ENCODE measurements at places on chromosomes 4 and X.
A peak's percentile ranks its signal among the peaks of the same experiment; 100 is the strongest.

- DNase-seq: no peak
Measured at GRCh38 chr4:41537292-41537890, 566 bp upstream of the LIMCH1 start.

DNA sequence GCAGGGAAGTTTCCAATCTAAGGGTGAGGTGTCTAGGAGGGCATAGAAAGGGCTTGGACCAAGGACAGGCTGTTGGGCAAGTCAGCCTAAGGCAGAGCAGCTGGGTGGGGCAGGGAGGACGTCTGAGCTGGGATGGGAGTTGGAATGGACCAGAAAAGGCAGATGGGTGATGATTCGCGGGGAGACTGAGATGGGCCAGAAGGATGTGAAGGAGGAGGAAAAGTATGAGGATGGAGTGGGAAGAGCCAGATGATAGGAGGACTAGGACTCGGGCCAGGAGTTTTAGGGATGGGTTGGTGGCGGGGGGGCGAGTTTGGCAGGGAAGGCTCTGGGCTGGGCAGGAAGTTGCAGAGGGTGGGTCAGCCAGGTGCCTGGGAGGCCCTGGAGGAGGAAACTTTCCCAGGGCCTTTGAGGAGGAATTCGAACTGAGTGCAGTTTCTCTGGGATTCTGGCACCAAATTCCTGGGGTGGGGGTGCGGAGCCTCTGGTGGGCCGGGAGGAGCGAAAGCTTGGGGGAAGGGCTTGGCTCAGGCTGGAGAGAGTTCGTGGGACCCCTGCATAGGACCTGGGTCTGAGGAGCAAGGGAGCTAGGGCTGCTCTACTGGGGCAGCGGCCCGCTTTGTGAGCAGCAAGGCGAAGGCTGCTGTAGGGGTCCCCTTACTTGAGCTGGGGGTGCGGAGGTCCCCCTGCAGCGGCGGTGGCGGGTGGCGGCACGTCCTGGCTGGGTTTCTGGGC lies 8.7 kb upstream of the TIMP1 start:
- peak; percentile 27 for DNase-seq

DNA sequence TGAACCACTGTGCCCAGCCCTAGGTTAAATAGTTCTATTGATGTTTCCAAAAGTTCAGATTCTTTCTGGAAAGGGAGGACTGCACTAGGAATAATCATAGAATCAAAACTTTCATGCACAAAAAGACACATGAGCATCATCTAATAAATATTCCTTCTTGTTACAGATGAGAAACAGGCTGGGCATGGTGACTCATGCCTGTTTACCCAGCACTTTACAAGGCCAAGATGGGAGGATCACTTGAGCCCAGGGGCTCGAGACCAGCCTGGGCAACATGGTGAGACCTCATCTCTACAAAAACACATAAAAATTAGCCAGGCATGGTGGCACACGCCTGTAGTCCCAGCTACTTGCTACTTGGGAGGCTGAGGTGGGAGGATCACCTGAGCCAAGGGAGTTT lies 27.7 kb downstream of the LARP7 start:
- DNase-seq: no peak

DNA sequence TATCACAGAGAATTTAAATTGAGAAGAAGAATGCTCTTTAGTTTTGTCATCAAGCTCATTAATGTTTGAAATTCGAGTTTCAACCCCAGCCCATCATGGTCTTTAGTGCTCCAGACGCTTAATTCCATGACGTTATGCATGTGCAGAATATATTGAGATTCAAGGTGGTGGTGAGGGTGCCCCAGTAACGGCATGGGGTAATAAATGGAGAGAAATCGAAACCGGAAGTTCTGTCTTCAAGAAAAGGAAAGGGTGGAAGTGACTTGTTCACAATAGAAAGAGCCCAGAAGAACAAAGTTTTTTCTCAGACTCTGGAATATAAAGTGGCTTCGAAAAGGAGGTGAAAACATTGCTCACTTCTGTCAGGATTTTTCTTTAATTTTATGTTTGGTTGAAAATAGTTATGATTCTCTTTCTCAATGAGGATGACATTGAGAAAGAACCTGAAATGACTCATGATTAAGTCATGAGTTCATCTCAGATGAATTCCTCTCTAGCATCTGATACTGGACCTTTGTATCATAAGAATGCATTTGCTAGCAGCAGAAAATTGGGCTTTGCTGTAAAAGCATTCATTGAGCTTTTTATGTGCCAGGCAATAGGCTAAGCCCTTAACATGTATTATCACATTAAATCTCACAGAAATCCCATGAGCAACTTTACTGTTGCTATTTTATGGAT lies 779 bp upstream of the DDX60L start:
- DNase-seq: peak; percentile 84

- no peak for DNase-seq
Measured at GRCh38 chr4:183821076-183821853, 83.8 kb upstream of the STOX2 start.

GRCh38 chr4:172683021-172683420 lies 485.6 kb upstream of the GALNT7 start:
- no peak for DNase-seq

DNA sequence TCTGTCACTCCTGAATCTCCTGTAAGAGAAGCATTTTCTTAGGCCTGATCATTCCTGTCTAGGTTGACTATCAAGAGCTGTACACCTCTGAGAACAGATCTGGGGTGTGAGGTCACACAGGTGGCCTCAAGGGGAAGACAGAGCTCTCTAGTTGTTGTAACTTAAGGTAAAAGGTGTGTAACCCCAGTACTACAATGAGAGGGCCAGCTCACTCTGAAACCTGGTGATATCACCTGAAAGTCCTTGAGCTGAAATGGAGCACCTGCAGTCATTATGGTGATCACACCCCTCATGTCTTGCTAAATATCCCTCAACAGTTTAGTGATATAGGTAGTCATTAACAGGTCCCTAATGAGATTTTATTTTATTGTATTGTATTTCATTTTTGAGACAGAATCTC lies 8.8 kb upstream of the FAM9C start:
- no peak for DNase-seq

GRCh38 chr4:28772066-28772465 lies 1911.4 kb downstream of the STIM2 start:
- DNase-seq: no peak

DNA sequence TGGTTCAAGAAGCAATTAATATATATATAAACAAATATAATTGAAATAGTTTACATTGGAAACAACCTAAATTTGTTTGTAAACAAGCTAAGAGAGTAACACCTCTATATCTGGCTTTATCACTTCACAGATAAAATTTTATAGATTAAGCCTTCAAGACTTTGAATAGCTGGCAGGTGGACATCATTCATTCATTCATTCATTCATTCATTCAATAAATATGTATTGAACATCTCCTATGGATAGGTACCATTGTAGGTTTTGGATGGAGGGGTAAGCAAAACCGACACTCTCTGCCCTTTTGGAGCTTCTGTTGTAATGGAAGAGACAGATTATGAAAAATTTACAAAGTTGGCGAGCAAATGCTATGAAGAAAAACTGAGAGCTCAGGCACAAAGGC lies 35.2 kb downstream of the GUCY1A1 start:
- no peak for DNase-seq

DNA sequence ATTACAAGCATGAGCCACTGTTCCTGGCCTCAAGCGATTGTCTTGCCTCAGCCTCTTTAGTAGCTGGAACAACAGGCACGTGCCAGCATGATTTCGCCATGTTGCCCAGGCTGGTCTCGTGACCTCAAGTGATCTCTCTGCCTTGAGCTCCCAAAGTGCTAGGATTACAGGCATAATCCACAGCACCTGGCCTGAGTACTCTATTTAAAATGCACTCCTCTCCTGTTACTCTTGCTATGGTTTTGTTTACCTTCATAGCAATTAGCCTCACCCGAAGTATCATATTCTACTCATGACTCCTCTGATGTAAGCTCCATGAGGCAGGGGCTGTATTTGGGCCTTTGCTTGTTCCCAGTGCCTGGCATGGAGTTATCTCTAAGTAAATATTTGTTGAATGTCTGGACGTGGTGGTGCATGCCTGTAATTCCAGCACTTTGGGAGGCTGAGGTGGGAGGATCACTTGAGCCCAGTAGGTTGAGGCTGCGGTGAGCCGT lies 92.5 kb upstream of the SLC34A2 start:
- no peak for DNase-seq

- peak; percentile 65 for DNase-seq
Measured at GRCh38 chr4:64781737-64782326, 372.6 kb upstream of the TECRL start.

- DNase-seq: no peak
Measured at GRCh38 chr4:77367638-77368037, 210.6 kb downstream of the CCNG2 start.

DNA sequence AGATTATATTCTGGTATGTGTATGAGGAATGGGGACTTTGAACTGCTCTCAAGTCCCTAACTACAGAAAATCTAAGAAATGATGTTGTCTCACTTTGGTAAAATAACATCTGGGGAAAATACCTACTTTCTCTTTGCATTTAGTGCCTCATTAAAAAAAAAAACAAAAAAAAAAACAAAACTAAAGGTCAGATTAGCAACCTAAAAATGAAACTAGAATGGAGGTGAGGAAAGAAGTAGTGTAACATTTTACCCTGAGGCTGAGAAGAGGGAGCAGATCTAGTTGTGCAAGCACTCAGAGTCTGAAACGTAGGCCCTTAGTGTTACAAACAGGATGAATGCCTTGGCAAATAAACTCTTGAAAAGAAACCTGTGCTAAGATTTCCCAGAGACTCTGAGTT lies 56.0 kb downstream of the VGLL1 start:
- no peak for DNase-seq

GRCh38 chr4:183098019-183098722 lies 886 bp upstream of the WWC2 start:
- no peak for DNase-seq

DNA sequence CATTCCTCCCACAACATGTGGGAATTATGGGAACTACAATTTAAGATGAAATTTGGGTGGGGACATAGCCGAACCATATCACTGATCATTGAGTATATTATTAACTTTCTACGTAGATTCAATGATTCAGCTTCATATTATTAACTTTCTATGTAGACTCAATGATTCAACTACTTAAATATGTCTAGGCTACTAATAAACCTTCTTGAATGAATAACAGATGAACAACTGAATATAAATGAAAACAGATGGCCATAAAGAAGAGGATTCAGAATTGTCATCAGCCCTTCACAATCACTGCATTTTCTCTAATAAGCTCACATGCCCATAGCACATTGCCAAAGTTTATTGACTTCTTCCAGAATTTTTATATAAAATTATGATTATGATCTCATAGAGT lies 57.0 kb downstream of the CEP44 start:
- DNase-seq: no peak

DNA sequence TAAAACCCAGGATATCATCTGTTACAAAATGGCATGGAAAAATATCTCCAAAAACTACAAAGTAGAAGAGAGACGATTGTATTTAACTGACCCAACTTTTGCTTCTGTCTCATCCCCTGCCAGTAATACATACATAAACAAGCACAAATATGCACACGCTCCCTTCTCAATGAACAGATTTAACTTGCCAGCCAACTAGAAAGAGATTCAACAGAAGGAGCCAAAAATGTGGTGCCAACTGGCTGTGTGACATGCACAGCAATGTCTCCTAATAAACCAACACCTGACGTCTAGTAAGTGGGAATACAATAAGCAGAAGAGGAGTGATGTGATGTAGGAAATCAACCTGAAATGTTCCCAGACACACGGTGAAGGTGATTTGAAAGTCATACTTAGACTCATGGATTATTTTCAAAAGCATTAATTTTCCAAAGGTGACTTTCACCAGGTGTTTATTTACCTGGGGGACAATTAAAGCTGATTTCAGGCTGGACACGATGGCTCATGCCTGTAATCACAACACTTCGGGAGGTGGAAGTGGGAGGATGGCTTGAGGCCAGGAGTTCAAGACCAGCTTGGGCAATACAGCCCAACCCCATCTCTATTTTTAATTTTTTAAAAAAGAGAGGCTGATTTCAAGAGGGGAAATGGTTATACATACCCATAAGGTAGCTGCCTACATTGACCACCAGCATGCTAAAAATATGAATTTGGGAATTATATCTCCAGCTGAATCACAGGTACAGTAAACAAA lies 33.7 kb downstream of the SH3RF1 start:
- DNase-seq: no peak

GRCh38 chr4:97548943-97549583 lies 594.2 kb downstream of the STPG2 start:
- DNase-seq: no peak

DNA sequence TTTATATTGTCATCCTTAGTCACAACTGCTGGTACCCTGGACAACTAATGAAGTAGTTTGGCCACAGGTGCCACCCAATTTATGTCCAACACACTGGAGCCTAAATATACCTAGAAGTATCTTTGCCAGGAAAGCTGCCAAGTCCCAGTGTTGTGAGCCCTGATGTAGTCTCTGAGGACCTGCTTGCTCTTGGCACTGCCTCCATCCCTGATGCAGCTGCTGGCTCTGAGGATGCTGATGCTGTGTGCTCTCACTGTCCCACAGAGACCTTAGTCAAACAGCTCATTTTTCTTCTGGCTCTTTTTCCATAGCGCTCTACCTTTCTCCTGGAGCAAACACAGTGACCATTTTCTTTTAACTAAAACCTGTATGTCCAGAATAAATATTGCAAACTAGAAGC lies 1535.4 kb upstream of the ADGRL3 start:
- DNase-seq: no peak

DNA sequence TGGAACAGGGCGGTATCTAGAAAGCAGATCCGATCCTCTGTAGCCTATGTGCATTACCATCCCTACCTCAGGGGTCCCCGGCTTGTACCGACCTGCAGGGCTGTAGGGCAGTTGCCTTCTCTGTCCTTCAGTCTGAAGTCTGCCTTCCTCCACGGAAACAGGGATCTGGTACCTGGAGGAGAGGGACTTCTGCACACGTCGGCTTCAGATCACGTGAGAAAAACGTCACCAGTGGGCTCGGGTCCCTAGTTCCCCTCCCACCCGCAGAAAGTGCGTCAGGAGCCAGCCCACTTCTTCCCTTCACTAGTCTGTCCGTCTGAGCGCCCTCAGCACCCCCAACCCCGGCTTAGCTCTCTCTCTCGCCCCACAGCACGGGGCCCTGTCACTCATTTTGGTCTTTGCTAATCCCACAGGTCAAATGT lies at the start of gene TCEAL5:
TSS of gene TCEAL5 (minus strand) at position 170 of the 422 bp plus-strand sequence. CDS start 2,187 bp downstream, outside the sequence.
- no peak for DNase-seq

- DNase-seq: no peak
Measured at GRCh38 chr4:78629991-78630541, 78.5 kb downstream of the ANXA3 start.

- DNase-seq: peak; percentile 68
Measured at GRCh38 chrX:47484885-47485284, 1.9 kb upstream of the ZNF41 start.

DNA sequence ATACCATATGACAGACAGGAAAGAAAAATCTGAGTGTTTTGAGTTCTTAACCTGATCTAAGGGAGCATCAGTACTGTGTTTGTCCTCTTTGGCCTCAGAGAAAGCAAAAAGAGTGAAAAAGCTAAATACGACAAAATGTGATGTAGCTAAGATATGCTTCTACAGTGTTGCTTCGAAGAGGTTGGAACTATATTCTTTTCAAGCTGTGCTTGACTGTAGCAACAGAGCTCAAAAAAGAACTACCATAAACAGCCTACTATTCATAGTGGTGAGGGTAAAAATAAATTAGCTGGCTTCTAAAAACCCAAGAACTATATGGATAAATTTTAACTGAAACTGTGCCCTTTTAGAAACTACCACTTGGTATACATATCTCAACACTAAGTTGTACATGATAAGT lies 881.8 kb upstream of the PCDH10 start:
- no peak for DNase-seq
